Gastroesophageal sphincter (tissue), 4 donors: ENCODE measurements at places on chromosomes 2 and 18. TPM values are rescaled to one million over a fixed set of nuclear protein-coding genes. Genes with fewer than 3 reads are reported as not detected.
A peak's percentile ranks its signal among the peaks of the same experiment; 100 is the strongest.

DNA sequence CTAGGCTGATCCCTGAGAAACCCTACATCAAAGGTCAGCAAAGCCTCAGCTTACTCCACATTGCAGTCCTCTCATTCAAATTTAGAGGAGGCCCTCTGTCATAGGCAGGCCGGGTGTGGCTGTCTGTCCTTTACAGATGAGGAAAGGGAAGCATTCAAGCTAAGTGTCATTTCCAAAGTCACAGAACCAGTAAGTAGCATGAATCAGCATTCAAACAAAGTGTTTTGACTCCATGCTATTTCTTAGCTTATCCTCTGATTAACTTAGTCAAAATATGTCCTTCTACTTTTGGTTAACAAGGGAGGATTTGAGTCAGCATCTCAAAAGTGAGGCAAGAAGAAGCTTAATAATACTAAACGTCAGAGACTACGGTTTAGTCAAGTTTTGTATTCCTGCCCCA lies 409.0 kb upstream of the POU3F3 start:
- no peak for ATAC-seq

DNA sequence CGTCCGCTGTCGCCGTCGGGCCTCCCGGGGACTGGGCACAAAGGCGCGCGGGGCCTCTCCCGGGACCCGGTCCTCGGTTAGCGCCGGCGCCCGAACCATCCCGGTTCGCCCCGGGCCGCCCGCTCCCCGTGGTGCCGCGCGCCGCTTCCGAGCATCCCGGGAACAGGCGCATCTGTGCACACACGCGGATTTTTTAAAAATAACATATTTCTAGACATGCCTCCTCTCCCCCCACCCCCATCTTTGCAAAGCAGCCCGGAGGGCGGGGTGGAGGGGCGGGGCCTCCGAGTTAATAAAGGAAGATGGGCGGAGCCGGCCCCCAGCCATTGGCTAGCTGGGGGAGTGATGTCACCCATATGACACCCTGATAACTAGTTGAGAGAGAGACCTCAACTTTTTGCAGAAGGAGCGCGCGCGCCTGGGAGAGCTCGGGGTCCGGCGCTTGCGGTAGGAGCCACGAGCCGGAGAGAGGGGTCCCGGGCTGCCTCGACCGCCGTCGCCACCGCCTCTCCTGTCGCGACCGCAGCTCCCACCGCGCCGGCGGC lies at the start of gene SOX11:
SOX11 (plus strand) TSS at position 400 of the 545 bp plus-strand sequence. CDS start 338 bp downstream, outside the sequence.
- peak; percentile 49 for ATAC-seq

GRCh38 chr2:174704061-174704460 lies 60.2 kb downstream of the CHRNA1 start:
- no peak for ATAC-seq

DNA sequence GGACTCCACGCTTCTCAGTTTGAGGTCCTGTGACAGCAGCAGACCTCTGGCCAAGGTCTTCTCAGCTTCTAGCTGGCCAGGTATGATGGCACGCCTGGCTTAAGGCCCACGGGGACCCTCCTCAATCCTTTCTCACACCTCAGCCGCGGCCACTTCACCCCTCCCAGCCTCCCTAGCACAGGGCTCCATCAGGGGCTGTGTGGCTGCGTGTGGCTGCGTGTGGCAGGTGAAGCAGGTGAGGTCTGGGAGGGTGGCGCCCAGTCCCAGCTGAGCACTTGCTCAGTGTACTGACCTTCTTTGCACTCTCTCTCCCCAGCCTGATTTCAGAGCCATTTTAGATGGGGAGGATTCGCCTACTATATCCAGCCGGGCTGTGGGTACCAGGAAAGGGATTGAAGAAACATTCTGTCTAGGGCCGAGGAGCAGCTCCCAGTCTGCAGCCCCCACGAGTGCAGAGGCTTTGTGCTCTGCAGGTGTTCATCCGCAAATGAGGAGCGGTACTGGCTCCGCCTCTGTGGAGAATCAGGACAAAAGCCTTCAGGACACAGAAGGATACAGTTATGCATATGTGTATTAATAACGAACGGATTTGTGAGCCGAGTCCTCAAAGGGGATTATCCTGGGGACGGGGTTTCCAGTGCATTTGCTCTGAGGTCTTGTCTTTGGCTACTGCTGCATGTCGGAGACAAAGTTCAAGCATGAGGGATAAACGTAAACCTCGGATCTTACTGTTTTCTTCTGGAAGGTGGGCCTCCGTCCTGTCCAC lies 236.9 kb upstream of the RAB6C start:
- ATAC-seq = no peak

DNA sequence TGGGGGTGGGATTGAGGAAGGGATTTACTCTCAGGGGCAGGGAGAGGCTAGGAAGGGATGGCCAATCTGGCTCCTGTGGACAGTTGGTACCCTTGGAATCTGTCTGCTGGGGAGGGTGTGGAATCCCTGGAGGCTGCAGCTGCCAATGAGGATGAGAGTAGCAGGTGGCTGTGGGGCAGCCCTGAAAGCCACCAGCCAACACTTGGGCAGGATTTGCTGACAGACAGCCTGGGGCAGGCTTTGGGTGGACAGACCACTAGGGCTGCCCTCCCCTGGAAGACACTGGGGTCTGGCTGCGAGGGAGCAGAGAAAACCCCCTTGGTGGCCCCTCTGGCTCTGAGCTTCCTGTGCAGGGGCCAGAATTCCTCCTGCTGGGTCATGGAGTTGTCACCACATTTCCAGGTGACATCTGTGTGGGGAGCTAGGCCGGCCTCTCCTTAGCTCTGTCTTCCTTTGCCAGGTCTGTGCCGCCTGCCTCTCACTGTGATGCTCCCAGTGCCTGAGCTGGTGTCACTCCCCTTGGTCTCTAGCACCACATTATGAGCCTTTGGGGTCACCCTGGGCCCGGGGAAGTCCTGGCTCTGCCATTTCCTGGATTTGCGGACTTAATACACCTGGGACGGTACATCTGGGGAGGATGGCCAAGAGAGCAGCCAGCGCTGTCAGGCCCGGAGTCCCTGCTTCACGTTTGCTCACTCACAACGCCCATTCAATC lies 13.4 kb upstream of the ARHGEF4 start:
- ATAC-seq = no peak

- ATAC-seq = no peak
These were observed 45.6 kb upstream of the TMEM178A start for GRCh38 chr2:39620067-39620466.

GRCh38 chr2:108447947-108448677 lies 894 bp upstream of the GCC2 start:
- ATAC-seq = no peak

C2orf78 gene
- total RNA-seq = not detected

DNA sequence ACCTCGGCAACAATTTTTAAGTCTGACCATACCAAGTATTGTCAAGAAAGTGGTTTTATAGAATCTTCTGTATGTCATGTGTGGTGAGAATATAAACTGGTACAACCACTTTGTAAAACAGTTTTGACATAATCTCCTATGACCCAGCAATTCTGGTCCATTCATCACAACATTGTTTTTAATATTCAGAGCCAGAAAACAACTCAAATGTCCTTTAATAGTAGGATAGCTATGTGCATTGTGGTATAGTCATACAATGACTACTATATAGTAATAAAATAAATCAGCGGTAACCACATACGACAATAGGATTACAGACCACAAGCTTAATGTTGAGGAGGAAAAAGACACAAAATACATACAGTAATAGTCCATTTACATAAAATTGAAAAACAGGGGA lies 175.2 kb upstream of the SPATS2L start:
- ATAC-seq = no peak

DQX1 gene
- total RNA-seq = not detected

- no peak for ATAC-seq
These were observed 290.7 kb upstream of the ID2 start for GRCh38 chr2:8391126-8391525.

- no peak for ATAC-seq
These were observed 115.1 kb downstream of the KCNE4 start for GRCh38 chr2:223166983-223167650.

DNA sequence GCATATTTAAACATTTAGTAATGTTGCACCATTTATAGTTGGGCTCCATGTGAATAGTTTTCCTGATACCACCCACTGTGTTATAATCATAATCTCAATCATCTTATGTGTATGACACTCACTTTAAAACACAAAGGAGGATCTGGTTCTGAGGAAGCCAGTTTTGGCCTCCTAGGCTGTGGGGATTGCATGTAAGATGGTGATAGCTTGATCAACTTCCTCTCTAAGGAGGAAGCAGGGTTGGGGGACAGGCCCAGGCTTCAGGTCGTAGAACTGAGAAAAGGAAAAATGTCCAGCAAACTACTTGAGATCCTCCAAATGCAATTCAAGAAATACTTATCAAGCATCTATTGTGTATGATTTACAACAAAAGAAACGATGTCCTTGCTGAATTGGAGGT lies 4.9 kb upstream of the PPM1B start:
- no peak for ATAC-seq

- no peak for ATAC-seq
These were observed 422.7 kb upstream of the CDH20 start for GRCh38 chr18:60910534-60910933.

GRCh38 chr2:29113891-29114321 lies 1.3 kb upstream of the CLIP4 start:
- peak; percentile 46 for ATAC-seq

GRCh38 chr2:30706534-30707303 lies 100.5 kb downstream of the CAPN13 start:
- ATAC-seq = peak; percentile 70

DNA sequence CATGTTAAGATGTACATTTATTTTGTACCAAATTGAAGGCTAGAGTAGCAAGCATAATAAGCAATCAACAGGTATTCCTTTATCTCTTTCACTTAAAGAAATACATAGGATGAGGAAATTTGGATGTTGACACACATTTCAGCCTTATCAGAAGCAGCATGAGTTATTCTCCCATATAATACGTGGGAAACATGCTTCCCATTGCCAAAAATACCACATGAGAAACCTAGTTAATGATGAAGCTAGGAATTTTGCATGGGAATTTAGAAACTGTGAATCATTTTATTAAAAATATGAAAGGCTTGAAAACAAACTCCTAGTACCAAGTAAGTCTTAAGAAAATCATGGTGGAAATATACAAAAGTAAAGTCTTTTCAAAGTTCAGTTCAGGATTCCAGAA lies 751.8 kb downstream of the TSN start:
- ATAC-seq = no peak

CDH7 gene
- total RNA-seq = not detected

DNA sequence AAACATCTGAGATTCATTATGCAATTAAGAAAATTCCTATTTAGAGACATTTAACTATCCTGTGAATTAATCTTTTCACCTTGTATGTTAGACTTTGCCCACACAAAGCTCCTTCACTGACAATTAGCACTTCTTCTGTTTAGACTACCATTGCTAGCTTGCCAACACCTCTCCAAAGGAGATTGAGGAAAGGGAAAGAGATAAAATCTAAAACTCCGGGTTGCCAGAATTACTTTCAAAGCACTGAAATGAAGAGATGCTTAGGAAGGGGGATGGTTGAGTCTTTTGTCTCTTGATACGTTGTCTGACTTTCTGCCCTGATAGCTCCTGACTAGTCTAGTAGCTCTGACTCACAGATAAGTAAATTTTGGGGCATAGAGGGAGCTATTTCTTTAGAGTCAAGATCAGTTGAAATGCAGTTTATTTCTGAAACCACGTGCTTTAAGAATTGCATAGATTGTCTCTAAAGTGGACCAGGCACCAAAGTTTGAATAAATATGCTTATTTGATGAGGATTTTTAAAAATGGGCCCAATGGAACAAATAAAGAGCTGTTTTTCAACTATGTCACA lies 74.1 kb upstream of the DSEL start:
- ATAC-seq = no peak

STPG4 gene
- not detected for total RNA-seq

GRCh38 chr2:163253621-163254285 lies 415.2 kb upstream of the KCNH7 start:
- no peak for ATAC-seq

DNA sequence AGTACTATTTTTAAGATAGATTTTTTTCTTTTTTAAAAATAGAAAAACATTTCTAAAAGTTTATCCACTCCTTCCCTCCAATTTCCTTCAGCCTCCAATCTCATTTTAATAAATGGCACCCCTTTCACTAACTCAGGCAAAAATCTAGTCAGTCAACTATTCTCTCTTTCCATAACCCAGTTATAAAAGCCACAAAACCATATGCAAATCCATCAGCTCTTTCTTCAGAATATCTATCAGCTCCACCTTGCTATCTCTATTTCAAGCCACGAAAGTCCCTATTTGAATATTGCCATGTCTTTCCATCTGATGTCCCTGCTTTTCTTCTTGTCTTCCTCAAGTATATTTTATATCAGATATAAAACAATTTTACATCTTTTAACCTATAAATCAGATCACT lies 397.1 kb downstream of the ERBB4 start:
- no peak for ATAC-seq

CMPK2 gene
- 7.8 TPM for total RNA-seq

DNA sequence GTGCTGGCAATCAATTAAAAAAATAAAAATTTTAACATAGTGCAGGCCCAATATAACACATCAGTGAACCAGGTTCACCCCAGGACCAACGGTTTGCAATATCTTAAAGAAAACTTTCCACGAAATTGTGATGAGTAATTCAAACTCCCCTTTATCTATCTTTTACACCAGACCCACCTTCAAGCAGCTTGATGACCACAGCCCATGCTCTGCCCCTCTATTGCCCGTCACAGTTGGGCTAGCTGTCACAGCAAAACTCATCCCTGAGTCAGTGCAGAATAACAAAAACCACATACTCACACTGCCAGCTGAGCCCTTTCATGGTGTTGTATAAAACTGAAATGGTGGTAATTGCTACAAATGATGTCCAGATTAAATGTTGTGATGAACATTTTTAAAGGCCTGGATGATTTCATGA lies 112.5 kb upstream of the CREB1 start:
- ATAC-seq = no peak

EVX2 gene
- not detected for total RNA-seq

GRCh38 chr2:63846487-63846886 lies 4.8 kb downstream of the UGP2 start:
- no peak for ATAC-seq

DNA sequence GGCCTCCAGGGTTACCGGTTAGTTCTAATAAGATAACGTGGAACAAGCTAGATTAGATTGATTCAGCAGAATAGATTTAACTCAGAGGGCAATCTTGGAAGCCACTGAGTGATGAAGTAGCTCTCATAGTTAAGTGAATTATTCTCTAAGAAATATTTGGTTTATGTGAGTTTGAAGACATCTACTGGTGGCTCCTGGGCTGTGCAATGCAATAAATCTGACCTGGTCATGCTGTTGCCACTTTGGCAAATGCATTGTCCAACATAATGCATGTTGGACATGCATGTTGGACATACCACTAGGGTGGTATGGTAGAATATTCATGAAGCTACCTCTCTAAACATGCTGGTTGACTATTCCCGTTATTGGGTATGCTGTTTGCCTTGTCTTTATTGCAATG lies 493.7 kb upstream of the VRK2 start:
- no peak for ATAC-seq

DNA sequence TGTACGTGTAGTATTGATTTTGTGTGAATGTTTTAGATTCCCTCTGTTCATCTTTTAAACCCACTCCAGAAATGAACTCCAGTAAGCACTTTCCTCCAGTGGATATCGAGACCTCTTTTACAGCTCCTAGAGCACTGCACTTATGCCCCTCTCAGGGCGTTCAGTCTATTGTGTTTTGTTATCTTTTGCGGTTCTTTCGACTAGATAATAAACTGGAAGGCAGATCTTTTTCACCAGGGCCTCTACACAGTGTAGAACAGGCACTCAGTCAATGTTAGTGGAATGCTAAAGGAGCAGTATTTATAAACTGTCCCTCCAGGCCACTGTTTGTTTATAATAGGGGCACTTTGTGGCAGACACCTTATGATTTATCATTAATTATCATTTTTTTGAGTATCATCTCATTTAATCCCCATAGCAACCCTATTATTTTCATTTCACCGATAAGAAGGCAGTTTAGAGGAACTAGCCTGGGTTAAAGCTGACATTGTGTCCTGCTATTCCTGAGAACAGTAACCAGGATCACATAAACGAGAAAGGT lies 742 bp upstream of the SOS1 start:
- no peak for ATAC-seq
